ENCODE measurements at places on chromosomes 12 and 14.

- DNase-seq: no peak
Observed at GRCh38 chr12:55017416-55017925, 2.3 kb upstream of the NEUROD4 start.

GRCh38 chr12:57027805-57028153, 11.4 kb upstream of the TAC3 start:
- DNase-seq: no peak

GRCh38 chr12:88339254-88339949, 197.3 kb downstream of the TMTC3 start:
- DNase-seq: no peak

GRCh38 chr12:117592588-117593305, 231.3 kb upstream of the NOS1 start:
- DNase-seq: no peak

DNA sequence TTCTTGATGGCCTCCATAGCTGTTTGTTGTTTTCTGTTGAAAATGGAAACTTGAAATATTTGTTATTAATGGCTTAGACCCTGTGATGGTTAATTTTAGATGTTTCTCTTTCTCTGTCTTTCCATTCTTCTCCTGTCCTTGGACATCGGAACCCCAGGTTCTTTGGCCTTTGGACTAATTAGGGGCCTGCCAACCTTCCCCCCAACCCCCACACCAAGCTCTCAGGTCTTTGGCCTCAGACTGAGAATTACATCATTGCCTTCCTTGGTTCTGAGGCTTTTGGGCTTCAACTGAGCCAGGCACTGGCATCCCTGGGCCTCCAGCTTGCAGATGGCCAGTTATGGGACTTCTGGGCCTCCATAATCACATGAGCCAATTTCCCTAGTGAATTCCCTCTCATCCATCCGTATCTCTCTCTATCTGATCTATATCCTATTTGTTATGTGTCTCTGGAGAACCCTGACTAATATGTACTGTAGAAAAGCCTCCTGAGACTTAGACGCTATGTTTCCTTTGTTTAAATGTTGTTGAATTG, 71.6 kb downstream of the FGD4 start:
- no peak for DNase-seq

DNA sequence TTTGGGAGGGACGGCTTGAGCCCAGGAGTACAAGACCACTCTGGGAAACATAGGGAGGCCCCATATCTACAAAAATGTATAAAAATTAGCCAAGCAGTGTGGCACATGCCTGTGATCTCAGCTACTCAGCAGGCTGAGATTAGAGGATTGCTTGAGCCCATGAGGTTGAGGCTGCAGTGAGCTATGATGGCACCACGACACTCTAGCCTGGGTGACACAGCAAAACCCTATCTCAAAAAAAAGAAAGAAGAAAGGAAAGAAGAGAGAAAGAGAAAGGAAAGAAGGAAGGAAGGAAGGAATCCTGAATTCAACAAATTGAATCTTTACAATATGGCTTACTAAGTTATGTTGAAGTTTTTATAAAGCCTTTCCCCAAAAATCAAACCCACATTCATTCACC, 2.1 kb downstream of the KIF21A start:
- DNase-seq: no peak

DNA sequence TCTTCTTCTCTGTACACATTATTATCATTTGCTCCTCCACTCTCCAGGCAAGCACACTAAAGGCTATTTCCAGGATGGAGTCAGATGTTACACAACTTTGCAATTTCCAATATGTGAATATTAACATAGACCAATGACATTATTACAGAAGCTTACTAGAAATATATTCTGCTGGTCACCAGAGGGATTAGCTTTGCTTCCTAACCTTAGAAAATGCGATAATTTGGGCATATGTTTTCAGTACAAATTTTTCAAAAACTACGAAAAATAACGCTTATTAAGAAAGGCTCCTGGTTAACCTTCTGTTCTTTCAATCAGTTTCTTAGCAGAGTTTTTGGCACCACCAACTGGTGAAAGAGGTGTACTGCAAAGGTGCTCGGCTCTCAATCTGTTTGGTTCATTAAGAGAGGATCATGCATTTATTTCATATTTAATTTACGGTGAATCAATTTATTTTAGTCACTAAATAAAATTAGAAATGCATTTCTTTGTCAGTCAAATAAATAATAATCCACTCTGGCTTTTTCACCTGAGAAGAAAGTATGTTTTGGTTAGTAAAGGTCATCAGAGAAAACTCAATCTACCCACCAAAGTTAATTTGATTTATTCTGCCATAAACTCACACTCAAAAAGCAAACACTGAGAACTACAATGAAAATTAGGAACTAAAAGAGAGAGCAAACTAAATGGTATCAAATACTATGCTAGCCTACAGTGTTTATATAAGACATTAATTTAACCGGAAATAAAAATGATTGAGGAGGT, 39.2 kb downstream of the EFCAB11 start:
- DNase-seq: peak; percentile 52

DNA sequence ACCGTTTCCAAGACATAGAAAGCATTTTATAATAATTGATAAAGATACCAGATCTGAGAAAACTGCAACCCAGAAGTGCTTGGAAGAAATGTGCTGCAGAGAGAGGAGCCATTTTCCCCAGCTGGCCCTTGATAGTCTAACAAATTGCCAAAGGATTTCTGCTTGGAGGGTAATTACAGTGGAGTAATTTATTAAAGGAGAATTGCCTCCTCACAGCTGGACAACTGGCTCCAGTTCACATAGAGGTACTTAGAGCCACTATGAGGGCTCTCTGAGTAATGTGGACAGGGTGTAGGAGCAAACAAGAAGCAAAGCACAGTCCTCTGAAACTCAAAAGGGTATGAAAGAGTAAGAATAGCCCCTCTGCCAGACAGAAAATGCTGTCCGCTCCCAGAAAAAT, 335.6 kb downstream of the SYT1 start:
- DNase-seq: no peak

- no peak for DNase-seq
Observed at GRCh38 chr12:53218551-53219291, 11.7 kb upstream of the ITGB7 start.

- peak; percentile 70 for DNase-seq
Observed at GRCh38 chr12:47744005-47744651, 14.6 kb downstream of the RAPGEF3 start.

DNA sequence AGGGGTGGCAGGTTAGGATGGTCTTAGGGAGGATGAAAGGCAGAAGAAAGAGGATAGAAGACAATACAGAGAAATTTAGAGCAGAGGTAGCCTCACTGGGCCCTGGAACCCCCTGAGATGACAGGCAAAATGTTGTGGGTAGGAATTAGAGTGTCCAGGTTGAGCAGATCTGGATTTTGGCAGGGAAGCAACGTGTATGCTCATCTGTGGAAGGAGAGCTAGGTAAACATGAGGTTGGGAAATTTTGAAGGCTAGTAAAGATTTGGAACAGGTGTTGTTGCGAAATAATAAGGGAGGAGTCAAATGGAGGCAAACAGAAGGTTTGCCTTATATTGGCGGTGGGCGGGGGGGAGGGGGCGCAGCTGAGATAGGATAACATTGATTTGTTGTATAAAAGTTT, 5.3 kb downstream of the HSD17B6 start:
- no peak for DNase-seq

DNA sequence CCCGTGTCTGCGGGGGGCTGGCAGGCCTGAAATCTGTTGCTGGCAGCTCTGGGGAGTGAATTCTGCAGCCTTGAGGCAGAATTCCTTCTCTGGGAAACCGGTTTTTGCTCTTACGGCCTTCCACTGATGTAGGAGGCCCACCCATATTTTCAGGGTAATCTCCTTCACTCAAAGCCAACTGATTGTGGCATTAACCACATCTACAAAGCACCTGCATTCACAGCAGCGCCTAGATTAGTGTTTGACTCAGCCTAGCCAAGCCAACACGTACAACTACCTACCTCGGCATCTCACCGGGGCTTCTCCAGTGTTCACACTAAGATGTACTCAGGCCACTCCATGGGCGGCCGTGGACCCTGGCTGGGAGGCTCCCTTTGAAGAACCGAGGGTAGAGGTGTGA, 15.8 kb downstream of the C12orf43 start:
- DNase-seq: no peak

DNA sequence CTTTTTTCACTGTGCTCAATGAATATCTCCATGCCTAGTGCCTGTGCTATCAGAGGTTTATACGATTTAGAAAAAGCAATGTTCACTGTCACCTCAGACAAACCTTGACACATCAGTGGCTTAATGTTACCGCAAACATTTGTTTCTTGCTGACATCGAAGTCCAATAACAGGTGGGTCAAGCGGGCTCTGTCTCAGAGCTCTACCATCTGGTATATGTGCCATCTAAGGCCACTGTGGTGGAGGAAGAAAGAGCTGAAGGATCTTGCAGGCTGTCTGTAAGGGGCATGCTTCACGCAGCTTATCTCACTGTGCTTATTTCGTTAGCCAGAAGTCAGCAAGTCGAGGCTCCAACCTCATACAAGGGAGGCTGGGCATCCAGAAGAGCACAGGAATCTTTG, 189.5 kb upstream of the NTF3 start:
- no peak for DNase-seq

- DNase-seq: no peak
Observed at GRCh38 chr12:12538535-12538934, 24.1 kb downstream of the DUSP16 start.

DNA sequence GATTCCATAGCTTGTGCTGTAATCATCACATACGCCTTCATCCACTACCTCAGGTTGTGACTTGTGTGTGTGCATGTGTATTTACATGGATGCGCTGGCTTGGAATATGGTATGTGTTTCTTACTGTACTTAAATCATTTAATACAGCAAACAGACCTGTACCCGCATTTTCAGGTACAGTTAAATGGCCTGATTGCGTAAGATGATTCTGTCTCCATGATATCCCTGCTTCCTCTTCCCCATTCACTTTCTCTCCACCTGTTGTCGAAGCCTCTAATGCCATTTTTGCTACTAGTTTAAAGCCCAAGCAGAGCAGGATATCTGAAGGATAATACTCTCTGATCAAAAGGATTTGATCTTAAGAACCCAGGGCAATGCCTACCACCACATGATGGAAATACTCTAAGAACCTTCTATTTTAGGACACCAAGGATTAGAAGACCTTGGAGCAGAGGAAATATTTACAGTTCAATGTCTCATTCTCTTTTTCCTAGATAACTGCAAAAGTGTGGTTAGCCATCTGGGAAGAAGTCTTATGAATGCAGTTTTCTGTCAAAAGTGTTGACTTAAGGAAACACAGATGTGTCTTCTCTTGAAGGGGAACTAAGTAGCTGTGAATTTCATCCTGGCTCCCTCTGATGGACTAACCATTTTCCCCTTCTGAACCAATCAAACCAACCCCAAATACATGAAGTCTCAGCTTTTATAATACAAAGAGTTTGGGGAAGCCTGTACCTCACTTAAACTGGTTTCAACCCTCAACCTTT, 78.7 kb downstream of the HELB start:
- no peak for DNase-seq

DNA sequence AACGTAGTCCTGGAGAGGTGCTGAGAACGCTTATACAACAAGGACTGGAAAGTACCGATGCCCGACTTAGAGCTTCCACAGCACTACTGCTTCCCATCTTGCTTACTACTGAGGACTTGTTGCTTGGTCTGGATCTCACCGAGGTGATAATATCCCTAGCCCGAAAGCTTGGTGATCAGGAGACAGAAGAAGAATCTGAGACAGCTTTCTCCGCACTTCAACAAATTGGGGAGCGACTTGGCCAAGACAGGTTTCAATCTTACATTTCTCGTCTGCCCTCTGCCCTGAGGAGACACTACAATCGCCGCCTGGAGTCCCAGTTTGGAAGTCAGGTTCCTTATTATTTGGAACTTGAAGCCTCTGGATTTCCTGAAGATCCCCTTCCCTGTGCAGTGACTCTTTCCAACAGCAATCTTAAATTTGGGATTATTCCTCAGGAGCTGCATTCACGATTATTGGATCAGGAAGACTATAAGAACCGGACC, 1.1 kb downstream of the TOGARAM1 start:
- DNase-seq: no peak

DNA sequence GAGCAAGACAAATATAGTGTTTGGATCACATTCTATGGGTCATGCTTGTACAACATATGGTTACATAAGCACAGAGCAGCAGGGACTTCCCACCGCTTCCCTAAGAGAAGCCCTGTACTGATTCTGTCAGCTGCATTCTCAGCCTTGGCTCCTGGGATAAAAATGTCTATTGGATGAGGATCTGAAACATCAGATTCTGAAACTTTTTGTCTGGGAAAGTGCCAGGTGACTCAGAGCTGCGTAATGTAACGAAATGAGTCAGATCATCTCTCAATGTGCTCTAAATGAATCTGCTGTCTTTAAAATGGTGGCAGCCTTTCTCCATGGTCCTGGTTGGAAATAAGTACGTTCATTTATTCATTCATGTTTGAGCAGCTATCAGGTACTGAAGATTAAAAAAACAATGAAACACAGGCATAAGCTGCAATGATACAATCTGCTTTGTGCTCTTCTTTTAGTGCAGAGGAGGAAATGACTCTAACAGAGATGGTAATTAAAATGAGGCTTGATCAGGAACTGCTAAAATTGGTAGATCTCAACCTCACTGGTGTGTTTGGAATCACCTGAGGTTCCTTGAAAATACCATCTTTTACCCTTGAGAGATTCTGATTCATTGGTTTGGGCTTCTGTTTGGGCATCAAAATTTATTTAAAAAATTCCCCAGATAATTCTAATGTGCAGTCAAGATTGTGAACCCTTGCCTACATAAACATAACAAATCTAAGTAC, 99.1 kb upstream of the NAP1L1 start:
- no peak for DNase-seq

- DNase-seq: no peak
Observed at GRCh38 chr12:25792031-25792430, 166.5 kb upstream of the RASSF8 start.

- DNase-seq: no peak
Observed at GRCh38 chr12:55746174-55746912, 3.4 kb downstream of the GDF11 start.

- no peak for DNase-seq
Observed at GRCh38 chr12:54010972-54011664, 2.3 kb downstream of the HOXC8 start.

- no peak for DNase-seq
Observed at GRCh38 chr14:99468836-99469592, 11.6 kb downstream of the SETD3 start.

GRCh38 chr14:81392976-81393643, 7.0 kb downstream of the STON2 start:
- no peak for DNase-seq

GRCh38 chr12:109555431-109556315, 17.6 kb downstream of the MMAB start:
- DNase-seq: no peak

DNA sequence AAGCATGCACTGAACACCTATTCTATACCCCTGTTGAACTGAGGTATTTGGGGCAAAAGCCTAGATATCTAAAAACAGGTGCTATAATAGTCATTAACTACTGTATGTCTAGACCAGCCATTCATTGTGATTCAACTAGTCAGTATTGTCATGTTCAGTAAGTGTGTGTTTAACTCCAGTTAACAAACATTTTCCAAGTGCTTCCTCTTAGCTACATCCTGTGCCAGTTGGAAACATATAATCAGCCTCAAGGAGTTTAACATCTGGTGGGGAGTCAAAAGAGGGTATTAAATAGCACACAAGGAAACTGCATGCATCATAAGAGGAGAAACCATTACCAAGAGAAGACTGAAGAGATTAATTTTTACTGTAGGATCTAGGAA, 20.4 kb downstream of the TMTC1 start:
- DNase-seq: no peak

Data from Peyer's patch (tissue), 4 donors.